HT-29 (cell line): ENCODE measurements at places on chromosomes 6 and 20. TPM values are rescaled to one million over a fixed set of nuclear protein-coding genes. Genes with fewer than 3 reads are reported as not detected.
A peak's percentile ranks its signal among the peaks of the same experiment; 100 is the strongest.

The RAET1E gene
- total RNA-seq = 0.52 and 1.0 TPM in 2 replicates

The OOEP gene
- total RNA-seq = not detected in 2 replicates

The FAXC gene
- total RNA-seq = not detected in 2 replicates

DNA sequence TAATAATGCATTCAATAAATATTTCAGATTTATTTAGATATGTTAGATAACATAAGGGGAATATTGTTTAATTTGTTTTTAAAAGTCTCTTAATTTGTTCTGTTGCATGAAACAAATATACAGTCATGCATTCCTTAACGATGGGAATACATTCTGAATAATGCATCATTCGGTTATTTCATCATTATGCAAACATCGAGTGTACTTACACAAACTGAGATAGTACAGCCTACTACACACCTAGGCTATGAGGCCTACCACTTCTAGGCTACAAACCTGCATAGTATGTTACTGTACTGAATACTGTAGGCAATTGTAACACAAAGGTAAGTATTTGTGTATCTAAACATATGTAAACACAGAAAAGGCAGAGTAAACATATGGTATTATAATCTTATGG is 118.7 kb downstream of the EPHA7 start:
- DNase-seq = no peak

DNA sequence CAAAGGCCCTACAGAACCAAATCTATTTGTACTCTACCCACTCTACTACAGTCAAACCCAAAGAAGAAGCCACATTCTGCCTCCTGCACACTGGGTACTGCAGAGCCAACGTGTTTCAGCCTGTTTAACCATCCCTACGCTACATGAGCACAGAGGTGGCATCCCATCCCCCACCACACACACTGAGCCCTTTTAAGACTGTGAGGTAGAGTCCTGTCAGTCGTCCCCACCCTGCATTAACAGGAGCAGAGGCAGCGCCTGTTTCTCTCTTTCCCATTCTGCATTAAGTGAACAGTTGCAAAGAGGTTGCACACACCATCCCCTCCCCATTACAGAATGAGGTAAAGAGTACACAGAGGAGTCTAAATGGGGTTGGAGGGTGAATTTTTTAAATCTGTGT is 5.2 kb upstream of the RSPH4A start:
- no peak for DNase-seq

DNA sequence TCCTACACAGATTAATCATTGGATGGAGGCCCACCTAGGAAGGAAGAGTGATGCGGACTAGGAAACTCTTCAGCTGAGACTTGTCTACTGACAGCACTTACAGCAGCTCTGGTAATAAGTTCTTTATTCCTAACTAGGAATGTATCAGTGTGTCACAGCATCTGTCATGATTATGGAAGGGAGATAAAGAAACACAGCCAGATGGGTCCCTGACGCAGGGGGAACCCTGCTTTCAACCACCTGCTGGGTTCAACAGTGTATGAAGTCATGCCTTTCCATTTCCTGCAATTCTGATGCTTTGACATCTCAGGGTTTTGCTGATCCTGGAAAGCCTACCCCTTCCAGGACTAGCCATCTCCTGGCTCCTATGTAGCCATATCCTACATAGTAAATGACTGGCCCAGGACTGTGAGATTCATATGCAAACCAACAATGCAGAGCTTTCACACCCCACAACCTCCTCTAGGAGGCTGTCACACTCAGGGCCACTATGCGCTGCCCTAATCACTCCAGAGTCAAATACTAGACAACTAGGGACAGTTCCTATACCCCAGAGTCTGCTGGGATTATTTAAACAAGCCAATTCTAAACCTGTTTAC is 29.0 kb upstream of the MANEA start:
- DNase-seq = no peak

GRCh38 chr6:19812512-19813119 is 24.6 kb upstream of the ID4 start:
- DNase-seq = peak; percentile 36

DNA sequence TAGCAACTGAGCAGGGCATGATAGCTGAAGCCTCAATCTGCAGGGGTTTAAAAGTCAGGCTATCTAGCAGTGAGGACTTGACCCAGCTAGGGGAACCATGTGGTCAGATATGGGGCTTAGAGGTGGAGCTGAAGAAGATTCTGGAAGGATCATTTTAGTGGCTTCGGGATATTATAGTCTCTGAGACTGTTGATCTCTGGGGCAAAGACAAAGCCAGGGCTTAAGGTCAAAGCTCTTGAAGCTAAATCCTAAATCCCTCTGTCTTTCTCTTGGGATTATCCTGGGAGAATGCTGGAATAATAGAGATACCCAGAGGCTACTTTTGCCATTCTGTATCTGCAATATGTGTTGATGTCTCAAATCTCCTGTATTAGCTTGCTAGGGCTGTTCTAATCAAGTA is 132.2 kb downstream of the DHX35 start:
- DNase-seq = no peak

DNA sequence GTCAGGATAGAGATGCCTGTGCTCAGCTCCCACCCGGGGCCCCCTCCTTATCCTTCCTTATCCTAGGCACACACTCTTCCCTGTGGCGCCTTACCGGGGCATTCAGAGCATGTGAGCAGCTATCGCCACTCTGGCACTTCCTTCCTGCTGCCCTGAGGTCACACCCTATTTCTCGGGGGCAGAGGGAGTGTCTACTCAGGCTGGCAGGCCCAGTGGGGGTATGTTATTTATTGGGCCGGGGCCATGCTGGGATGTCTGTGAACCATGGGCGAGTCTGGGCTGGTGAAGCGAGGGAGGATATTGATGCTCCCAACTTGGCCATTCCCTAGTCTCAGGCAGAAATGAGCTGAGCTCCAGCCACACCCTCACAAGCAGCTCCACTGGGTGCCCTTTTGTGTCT is 3.9 kb upstream of the LY6G6D start:
- no peak for DNase-seq

- no peak for DNase-seq
Observed at GRCh38 chr6:164025180-164025579, 610.7 kb downstream of the QKI start.

DNA sequence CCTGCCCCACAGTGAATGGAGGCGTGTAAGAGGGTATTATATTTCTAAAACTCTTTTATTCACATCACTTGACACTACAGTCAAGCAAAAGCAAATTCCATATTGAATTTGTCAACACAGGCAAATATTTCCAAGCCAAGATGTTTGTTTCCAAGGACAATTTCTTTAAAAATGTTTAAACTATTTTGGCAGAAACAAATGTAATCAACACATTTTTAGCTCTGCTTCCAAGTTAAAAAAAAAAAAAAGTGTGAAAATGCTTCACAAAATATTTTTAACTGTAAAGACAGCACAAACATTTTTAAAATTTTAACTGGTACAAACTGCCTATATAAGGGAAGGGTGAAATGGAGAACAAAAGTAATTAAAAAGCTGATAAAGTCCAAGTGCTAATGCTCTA is 44.9 kb upstream of the DST start:
- DNase-seq = no peak

DNA sequence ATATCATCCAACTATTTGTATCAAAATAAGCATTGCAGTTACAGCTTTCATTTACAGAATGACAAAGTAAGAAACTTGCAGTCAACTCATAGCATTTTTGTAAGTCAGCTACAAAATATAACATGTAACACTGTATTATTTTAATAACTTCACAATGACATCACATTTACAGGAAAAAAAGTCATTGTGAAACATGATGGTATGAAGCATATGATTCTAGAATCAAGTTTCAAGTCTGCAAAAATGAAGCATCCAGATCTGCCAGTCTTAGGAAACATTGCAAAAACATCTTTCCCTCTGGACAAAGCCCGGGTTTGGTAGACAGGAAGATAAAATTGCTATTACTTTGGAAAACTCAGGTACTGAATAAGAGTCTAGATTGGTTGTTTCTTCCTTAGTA is 263.9 kb upstream of the NT5E start:
- DNase-seq = no peak
